ENCODE measurements at places on chromosomes 12 and 14. TPM values are rescaled to one million over a fixed set of nuclear protein-coding genes. Genes with fewer than 3 reads are reported as not detected.

ACSM4 gene
- total RNA-seq: not detected

- DNase-seq: no peak
Observed at GRCh38 chr12:39764944-39765560, 145.4 kb upstream of the ABCD2 start.

NPC2 gene
- total RNA-seq: 409 TPM

TEX52 gene
- not detected for total RNA-seq

KRT75 gene
- total RNA-seq: not detected

- DNase-seq: no peak
Observed at GRCh38 chr12:127284870-127285431, 982.0 kb upstream of the TMEM132C start.

IL26 gene
- total RNA-seq: not detected

WNT1 gene
- total RNA-seq: not detected

- DNase-seq: no peak
Observed at GRCh38 chr12:53430116-53430515, 6.5 kb downstream of the AMHR2 start.
